ENCODE measurements at places on chromosomes 12 and 14.

DNA sequence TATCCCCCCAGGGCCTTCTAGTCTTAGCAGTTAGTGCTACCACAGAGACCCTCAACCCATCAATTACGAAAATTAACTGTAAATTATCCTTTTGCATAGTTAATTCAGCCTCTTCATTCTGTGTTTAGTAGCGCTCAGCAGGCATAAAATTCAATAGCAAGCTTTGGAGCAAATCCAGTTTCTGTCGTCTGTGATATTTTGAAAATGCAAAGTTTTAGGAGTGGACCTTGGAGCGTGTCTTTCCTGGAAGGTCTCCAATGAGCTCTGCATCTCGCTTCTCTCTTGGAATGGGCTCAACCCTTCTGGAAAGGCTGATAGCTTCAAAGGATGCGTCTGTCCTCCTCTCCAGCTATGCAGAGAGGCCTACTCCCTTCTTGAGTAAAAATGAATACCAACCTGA is 222.9 kb downstream of the SLC15A4 start:
- DNase-seq, result no peak

DNA sequence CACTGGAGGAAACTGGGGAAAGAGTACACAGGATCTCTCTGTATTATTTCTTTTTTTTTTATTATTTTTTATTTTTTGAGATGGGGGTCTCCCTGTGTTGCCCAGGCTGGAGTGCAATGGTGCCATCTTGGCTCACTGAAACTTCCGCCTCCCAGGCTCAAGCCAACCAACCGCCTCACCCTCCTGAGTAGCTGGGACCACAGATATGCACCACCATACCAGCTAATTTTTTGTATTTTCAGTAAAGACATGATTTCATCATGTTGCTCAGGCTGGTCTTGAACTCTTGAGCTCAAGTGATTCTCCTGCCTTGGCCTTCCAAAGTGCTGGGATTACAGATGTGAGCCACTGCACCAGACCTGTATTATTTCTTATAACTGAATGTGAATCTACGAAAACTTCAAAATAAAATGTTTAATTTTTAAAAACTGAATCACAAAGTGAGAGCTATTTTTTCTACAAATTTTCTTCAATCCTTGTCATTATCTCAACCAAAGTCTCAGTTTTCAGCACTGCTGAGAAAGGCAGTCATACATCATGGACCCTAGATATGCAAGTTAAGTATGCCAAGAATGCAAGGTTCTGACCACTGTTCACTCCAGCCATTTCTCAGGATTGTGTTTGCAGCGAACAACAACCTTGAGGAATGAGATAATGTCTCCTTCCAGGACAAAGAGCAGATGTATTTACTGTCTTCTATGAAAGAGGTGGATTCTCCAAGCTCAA is 2.4 kb downstream of the EAPP start:
- no peak for DNase-seq

DNA sequence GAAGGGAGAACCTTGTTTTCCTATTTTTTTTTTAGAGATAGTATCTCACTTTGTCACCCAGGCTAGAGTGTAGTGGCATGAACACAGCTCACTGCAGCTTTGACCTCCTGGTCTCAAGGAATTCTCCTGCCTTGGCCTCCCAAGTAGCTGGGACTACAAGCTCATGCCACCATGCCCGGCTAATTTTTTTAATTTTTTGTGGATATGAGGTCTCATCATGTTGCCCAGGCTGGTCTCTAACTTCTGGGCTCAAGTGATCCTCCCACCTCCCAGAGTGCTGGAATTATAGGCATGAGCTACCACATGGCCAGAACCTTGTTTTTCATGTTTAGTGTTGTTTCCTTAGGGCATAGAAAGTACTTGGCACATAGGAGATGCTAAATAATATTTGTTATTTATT is 13.5 kb downstream of the MANSC1 start:
- DNase-seq, result no peak

- DNase-seq, result no peak
Observed at GRCh38 chr12:46480316-46480715, 107.7 kb upstream of the SLC38A2 start.

- no peak for DNase-seq
Observed at GRCh38 chr12:59619461-59620240, 23.8 kb downstream of the SLC16A7 start.

GRCh38 chr14:27181333-27181732 is 583.5 kb upstream of the NOVA1 start:
- DNase-seq, result no peak

DNA sequence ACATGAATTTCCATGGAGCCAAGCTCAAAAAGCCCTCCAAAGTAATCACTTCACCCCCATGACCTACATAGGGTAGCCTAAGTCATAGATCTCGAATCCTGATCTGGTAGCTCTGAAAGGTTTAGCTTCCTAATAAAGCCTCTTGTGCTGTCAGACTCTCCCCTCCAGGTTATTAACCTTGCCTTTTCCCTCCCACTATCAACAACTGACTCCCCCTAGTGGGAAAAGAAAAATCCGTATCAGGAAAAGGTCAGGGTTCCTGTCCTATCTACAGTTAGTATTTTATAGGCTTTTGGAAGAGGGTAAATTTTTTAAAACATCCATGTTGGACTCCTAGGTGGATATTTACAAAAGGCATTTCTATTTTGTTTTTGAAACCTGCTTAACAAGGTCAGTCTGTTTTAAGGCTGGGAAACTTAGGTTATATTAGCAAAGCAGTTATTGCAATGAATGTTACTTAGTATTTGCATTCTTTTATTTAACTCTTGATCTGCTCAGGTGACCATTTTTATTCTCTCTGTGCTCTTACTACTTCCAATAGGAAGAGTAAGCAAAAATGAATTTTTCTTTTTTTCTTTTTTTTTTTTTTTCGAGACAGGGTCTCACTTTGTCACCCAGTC is 8.0 kb downstream of the YY1 start:
- no peak for DNase-seq

DNA sequence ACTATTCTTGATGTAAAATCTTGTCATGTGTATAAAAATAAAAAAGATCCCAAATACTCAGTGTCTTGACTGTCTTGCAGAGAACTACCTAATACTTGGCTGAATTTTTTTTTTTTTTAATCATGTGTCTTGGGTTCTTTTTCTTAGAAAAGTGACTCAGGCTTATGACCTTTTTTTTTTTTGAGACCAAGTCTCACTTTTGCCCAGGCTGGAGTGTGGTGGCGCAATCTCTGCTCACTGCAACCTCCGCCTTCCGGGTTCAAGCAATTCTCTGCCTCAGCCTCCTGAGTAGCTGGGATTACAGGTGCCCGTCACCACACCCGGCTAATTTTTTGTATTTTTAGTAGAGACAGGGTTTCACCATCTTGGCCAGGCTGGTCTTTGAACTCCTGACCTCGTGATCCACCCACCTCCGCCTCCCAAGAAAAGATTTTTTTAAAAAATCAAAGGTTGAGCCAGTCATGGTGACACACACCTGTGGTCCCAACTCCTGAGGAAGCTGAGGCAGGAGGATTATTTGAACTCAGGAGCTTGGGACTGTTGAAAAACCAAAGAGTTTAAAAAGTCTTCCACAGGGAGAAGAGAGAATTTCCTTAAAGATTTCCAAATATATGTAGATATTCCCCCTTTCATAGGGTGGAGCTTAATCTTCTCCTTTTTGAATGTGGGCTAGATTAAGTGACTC is 17.7 kb upstream of the TDG start:
- no peak for DNase-seq

GRCh38 chr14:23182372-23183157 is 895 bp downstream of the SLC7A8 start:
- no peak for DNase-seq

DNA sequence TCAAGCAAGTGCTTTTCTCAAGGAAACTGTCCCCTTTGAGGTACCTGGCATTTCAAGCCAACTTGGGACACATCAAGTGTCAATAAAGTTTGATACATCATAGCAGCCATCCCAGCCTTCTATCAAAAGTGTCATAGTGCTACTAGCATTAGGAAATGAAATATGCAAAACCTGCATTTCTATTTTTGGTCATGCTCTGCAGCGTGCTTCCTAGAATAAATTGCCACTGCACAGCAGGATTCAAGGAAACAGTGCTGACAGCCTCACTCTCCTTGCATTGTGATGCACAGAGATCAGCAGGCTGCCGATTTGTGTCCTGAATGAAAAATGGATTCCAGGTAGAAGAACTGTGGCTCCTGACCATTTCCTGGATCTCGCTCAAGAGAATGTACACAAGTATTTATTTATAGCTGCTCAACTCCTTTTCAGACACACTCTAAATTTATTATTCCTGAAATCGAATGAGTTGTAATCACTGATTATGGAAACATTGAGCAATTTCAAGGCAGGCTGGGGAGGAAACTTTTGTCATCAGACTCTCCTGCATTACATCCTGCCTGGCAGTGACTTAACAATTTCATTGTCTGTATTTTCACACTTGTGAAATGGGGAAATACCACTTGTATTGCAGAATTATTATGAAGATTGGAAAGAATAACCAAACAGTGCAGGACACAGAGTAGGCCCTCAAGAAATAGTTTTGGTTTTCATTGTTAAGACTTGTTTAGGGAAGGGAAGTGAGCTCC is 120.9 kb downstream of the SLC38A6 start:
- no peak for DNase-seq

DNA sequence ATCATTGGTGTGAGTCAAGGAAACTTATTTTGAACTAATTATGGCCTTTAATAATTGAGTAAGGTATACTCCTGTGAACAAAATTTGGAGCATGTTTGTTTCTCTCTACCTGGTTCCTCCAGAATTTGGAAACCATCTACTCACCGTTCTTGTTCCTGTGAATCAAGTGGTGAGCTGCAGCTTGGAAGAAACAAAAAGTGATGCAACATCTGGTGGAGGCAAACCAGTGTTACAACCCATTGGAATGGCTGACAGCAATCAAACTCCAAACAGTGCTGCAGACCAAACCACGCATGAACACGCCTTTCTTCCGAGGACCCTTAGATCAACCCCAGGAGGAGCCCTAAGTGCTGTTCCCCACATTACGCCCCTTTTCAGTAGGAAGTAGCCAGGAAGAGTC is 104.7 kb upstream of the VASH1 start:
- no peak for DNase-seq

DNA sequence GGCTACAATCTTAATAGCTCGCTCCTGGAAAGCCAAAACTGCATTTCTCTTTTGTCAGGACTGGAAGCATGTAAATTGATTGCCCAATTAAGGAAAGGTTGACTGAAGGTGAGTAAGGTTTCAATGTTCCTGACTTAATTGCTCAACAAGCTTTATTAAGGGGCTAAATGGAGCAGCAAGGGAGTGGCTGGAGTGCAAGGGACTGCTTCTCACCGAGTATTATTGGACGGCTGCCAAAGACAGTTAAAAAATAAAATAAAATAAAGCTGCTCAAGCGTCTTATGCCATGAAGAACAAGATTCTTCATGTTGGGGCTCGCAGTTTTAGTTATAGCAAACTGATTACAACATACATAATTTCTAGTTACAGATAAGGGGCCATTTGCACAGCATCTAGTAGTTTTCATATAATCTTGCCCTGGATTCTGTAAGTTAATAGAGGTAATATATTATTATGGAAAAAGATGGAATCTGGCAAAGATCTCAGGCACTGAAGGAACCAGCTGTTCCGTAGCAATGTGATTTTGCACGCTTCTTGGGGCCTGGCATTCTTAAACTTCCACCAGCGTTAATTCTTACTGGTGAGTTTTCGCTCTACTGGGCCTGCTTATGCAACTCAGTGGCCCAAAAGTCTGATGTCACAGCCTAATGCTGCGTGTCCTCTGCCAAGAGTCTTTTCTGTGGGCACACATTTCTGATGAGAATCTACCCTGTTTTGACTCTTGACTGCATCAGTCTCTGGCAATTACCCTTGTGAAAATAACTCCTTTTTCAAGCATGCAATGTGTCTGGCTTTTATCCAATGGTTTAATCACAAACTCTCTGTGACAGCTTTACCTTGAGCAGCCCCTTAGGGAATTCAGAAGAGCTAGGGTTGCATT is 108.5 kb downstream of the SLC38A1 start:
- DNase-seq, result no peak

- no peak for DNase-seq
Observed at GRCh38 chr14:31212893-31213292, 5.3 kb upstream of the HECTD1 start.

DNA sequence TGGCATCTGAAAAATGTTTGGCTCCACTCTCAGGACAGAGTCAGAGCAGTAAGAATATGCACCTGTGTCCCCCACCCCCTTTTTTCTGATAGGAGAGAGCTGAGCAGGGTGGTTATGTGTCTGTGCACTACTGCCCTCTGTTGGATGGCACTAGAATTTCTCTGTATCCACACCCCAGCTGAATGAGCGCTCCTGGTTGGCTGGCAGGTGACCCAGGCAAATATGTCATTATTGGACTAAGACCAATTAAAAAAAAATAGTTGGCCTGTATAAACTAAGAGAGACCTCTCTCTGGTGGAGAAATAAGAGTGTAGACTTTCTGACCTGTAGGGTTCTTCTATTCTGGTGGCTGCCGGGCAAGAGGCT is 107.0 kb downstream of the PTCSC3 start:
- DNase-seq, result no peak

- no peak for DNase-seq
Observed at GRCh38 chr12:87870493-87871460, 158.4 kb downstream of the C12orf50 start.

DNA sequence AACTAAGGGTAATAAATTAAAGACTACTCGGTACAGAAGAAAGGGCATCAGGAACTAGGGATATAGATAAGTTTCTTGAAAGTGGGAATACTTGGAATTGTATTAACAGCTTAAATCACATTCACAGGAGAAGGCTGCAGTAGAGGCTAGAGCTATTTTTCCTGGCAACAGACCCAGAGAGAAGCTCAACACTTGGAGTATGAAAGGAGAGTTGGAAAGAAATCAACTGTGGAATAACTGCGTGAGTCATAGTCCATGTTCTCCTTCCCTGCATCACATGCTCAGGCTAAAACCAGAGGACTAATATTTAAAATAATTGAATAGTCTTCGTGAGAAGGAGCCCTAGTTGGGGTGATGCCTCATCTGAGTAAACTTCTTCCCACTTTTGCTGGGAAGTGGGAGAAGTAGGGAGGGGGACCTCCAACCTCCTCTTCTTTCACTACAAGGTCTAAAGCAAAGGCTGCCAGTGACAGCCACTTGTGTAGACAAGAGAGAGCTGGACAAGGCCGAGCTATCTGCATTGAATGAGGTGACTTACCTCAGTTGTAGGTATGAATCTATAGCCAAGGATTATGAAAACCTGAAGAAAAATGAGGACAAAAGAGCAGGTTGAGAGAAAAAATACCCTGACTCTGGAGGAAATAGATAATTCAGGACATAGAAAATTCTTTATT is 32.7 kb downstream of the DYRK2 start:
- no peak for DNase-seq

- no peak for DNase-seq
Observed at GRCh38 chr12:38904537-38905479, 583 bp downstream of the CPNE8 start.

- DNase-seq, result no peak
Observed at GRCh38 chr14:28242895-28243294, 523.7 kb upstream of the FOXG1 start.

DNA sequence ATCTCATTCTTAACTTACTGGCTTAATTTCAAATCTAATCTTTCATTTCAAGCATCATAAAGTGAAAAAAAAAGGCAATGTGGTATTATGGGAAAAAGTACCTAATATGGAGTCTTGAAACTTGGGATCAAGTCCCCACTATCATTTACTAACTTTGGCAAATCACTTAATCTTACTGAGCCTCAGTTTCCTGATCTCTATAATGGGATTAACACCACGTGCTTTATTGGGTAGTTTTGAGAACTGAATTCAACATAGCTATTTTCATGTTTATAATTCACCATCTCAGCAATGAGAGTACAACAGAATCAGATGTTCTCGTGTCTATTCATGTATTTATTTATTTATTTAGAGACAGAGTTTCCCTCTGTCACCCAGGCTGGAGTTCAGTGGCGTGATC is 78.3 kb downstream of the NTN4 start:
- DNase-seq, result no peak
